ENCODE measurements at places on chromosomes 11 and 22.
A peak's percentile ranks its signal among the peaks of the same experiment; 100 is the strongest.

DNA sequence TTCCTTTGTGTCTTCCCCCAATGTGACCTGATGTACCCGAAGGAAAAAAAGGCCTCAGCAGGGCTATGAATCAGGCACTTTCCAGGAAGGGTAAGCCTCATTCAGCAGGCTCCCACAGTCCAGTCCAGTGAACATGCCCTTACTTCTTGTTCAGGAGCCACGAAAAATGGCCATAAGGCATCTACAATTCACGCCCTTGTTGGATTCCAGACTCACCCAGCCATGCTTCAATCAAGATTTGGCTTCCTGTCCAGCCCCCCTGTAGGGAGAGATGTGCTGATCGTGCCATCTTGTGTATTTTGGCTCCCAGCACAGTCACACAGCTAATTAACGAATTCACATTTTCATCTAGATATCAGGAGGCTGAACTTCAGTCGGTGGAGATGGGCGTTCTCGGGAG, 9.9 kb upstream of the KCNJ5 start:
- DNase-seq = no peak

DNA sequence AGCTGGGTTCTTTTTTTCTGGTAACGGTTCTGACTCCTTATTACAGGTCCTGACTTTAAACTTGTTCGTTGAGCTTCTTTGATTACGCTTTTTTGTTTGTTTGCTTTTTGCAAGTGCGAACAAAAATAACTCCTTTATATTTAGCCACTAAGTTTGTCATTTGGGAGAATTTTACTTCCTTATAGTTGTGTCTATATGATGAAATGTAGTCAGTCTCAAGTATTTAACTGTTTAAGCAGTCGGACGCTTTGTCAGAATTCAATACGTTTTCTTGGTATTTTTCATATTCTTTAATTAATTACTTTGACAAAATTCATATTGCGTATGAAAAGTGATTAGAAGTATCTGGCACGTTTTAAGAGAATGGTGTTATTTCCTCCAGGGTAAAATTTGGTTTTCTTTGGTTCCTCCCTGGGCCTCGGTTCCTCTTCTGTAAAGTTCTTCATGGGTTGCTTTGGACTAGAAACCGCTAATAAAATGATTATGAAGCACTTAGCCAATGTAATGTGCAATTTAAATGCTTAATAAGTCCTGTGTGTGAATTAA, 1.3 kb downstream of the CBL start:
- DNase-seq = no peak

DNA sequence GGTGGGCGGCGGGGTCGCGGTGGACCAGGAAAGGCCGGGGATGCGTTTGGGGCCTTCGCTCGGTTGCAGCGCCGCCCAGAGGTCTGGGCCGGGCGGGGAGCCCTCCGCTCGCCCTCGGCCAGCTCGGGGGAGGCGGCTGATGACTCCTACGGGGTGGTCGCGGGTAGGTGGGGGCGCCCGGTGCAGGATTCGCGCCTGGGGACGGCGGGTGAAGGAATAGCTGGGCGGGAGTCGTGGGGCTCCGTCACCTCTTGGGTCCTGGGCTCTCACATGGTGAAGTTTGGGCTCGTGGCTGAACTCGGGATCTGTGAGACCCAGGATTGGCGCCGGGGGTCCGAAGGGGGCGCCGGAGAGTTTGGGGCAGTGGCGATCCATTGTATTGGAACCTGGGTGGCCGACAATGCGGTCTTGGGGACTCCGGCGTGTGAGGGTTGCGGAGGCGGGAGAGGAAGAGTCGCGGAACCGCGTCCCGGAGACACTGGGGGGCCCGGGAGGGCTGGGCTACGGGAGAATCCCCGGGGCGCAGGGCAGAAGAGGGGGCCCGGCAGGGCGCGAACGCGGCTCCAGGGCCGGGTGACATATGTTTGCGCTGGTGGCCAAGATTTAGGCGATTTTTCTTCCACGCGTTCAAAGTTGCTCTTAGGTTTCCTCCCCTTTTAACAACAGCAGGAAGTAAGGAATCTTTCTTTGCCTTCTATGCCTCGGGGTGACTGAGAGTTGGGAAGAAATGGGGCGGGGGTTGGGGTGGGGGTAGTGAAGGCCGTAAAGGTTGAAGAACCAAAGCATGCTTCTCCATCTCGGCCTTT, 935 bp downstream of the QSER1 start:
- DNase-seq = peak; percentile 38

GRCh38 chr11:36493332-36493731, 16.7 kb downstream of the TRAF6 start:
- DNase-seq = no peak

- no peak for DNase-seq
Observed at GRCh38 chr11:119350302-119350701, 3.8 kb upstream of the MFRP start.

GRCh38 chr11:120209746-120210625, 846 bp upstream of the OAF start:
- no peak for DNase-seq

- no peak for DNase-seq
Observed at GRCh38 chr11:128552783-128553661, 34.3 kb downstream of the ETS1 start.

DNA sequence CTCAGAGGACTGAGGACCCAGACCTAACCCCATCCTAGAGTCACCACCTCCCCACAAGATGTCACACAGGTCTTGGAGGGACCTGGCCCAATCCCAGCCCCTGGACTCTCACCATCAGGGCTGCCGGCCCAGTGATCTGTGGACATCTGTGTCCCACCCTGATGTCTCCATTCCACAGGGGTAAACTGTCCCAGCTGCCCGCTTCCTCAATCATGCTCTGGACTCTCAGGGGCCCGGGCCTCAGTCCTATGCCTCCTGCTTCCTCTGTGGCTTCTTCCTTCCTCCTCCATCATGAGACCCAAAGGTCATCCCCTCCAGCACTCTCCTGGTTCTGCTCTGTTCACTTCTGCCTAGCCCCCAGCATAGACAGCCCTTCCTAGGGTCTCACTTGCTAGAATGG, 32.2 kb downstream of the ARAP1 start:
- no peak for DNase-seq

GRCh38 chr11:11308249-11308648, 44.8 kb downstream of the CSNK2A3 start:
- DNase-seq = no peak

GRCh38 chr22:36818010-36818642, 1.3 kb upstream of the PVALB start:
- no peak for DNase-seq

GRCh38 chr11:1053121-1053901, 16.8 kb upstream of the MUC6 start:
- no peak for DNase-seq

DNA sequence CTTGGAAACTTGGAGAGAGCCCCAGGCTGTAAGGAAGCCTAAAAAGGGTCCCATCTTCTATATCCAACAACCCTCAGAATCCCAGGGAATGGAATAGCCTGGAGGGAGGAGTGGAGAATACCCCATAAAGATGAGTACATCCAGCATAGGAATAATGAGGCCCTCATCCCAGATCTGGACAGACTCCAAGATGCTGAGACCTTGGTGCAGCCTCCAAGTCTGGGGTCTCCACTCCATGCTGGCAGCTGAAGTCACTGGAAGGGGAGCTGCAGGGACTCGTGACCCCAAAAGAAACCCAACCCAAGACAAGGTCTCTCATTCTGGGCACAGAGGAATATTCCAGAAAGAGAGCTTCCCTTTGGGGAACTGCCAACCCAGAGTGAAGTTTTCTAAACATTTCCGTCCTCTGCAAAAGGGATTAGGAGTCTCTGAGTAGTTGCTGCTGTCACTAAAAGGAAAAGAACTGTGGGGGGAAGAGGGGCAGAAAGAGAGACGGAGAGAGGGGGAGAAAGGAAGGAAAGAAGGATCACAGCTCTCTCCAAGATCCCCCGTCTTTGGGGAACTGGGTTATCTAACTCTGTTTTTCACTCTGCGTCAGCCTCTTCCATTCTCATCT, 589 bp downstream of the SCGB1A1 start:
- no peak for DNase-seq

DNA sequence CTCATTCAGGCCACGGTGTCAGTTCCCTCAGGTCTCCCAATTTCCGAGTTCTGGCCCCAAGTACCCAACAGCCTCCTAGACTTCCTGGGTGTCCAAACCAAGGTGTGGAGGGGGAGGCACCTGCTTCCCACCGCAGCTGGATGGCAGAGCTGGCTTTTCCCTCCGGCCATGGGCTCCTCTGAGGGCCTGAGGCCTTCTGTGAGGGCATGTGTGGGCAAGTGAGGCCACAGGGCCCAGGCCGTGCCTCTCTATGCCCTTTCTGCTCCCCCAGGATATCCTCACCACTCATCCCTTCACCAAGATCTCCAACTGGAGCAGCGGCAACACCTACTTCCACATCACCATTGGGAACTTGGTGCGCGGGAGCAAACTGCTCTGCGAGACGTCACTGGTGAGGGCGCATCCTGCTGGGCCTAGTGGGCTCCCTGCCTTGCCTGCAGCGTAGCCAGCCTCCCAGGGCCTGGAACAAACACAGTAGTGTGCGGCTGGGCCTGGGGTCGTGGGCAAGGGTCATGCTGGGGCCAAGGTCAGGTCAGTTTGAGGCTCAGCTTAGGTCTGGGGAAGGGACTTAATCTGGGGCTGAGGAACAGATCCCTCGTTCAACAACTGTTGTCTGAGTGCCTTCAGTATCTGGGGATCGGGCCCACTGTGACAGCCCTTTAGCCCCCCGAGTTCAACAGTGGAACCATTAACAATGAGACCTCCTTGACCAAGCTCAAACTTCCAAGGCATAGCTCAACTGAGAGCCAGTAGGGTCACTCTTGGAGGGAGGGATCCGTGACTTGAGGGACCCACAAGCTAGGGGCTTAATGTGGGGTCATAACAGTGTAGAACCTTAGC, 85.8 kb downstream of the MYO7A start:
- no peak for DNase-seq

GRCh38 chr22:22823131-22823810, 64.3 kb upstream of the IGLL5 start:
- no peak for DNase-seq

DNA sequence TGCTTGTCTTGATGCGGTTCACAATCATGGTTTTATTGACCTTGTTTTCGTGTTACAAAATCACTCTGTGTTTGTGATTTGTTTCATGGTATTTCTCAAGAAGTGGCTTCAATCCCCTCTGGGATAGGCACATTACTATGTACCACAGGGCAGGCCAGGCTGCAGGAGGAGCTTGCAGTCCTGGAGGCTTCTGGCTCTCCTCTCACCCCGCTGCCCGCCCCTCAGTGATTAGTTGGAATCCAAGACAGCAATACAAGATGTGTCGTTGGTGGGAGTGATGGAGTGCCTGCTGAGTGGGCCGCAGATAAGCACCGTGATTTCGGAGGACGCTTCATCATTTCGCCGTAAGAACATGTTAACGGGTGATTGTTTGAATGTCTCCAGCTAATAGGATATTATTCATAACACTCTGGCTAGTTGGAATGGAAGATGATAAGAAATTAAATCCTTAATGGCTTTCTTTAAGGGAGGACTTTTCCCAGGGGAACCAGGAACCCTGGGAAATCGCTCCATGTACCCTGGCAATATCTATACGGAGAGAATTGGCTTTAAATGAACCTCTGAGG, 384.4 kb downstream of the MIAT start:
- DNase-seq = no peak

- DNase-seq = no peak
Observed at GRCh38 chr22:44963832-44964721, 45.7 kb downstream of the PHF21B start.

DNA sequence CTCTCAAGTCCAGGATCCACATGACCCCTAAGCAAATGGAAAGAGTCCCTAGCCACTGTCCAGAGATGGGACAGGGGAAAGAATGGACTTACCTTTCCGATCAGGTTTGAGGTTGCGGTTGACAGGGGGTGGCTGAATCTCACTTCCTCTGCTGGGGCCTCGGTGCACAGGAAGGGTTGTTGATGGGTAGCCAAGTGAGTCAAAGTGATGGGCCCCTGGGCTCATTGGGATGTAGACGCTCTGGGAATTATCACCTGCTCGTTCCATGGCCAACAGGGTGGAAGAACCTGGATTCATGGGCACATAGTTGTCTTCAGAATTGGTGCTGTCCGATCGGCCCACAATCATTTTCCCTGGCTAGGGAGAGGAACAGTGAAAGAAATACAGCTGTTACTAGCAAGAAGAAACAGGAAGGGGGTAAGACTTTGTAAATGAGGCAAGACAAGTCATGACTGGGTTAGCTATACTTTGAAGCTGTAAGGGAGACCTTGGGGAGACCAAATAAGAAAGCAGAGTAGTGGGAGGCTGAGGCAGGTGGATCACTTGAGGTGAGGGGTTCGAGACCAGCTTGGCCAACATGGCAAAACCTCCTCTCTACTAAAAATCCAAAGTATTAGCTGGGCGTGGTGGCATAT, 34.7 kb downstream of the USP35 start:
- no peak for DNase-seq

DNA sequence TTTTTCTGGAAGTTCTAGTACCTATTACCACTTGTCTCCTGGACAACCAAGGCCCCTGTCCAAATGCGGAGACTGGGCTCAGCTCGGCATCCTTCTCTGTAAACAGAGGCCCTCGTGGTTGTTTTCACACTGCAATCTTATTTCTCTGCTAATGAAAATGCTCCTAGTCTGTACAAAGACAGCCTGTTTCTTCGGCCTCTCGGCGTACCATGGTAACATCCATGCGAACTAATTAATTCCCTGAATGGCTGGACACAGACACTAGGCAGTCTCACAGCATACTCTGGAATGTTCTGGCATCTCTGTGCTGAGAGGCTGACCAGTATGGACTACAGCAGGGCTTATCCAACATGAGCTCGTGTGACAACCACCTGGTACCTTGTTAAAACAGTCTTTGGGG, 5.7 kb downstream of the POLR3H start:
- DNase-seq = no peak

GRCh38 chr11:62105667-62106191, 18.1 kb upstream of the INCENP start:
- no peak for DNase-seq

DNA sequence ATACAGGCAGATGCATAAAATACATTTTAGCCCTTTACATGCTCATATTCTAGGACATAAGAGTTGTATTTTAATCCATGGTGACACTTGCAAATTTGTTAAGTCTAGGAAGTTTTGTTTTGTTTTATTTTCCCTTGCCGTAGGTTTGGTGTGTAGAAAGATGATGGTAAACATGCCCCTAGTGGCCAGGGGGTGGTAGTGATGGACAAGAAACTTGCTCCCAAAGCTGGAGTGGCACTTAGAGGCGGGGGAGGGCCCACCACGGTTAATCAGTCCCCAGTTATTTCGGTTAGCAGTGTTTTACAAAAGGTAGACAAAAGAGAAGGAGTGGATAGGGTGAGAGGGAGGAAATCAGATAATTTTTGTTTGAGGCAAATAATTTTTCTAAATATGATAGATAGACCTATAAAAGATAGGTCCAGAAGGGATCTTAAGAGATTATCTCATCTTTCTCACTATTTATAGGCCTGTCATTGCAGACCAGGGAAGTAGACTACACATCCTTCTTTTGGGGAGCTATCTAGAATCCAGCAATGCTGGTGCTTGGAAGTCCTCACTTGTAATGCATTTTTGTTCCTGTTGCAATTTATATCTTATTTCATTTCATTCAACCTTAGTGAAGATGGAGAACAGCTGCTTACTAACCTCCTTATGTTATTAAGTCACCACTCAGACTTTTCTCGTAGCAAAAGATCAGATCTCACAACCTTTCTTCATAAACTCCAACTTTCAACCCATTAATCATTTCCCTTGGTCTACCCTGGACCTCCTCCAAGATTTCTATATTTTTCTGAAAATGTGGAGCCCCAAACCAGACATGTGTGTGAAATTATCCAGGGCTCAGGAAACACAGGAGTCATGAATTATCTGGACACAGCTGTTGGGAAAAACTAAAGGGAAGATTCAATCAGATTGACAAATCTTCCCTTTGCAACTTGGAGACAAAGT, 5.9 kb upstream of the BDNF start:
- DNase-seq = no peak
